ENCODE measurements at places on chromosomes 7 and 10. TPM values are rescaled to one million over a fixed set of nuclear protein-coding genes. Genes with fewer than 3 reads are reported as not detected.

EPO gene
- total RNA-seq: 0.63 TPM

POU6F2 gene
- 2.9 TPM for total RNA-seq

FBXL15 gene
- 23.2 TPM for total RNA-seq

CYP2C19 gene
- 0.09 TPM for total RNA-seq

TCF7L2 gene
- 51.1 TPM for total RNA-seq

GARIN1A gene
- total RNA-seq: not detected

DNA sequence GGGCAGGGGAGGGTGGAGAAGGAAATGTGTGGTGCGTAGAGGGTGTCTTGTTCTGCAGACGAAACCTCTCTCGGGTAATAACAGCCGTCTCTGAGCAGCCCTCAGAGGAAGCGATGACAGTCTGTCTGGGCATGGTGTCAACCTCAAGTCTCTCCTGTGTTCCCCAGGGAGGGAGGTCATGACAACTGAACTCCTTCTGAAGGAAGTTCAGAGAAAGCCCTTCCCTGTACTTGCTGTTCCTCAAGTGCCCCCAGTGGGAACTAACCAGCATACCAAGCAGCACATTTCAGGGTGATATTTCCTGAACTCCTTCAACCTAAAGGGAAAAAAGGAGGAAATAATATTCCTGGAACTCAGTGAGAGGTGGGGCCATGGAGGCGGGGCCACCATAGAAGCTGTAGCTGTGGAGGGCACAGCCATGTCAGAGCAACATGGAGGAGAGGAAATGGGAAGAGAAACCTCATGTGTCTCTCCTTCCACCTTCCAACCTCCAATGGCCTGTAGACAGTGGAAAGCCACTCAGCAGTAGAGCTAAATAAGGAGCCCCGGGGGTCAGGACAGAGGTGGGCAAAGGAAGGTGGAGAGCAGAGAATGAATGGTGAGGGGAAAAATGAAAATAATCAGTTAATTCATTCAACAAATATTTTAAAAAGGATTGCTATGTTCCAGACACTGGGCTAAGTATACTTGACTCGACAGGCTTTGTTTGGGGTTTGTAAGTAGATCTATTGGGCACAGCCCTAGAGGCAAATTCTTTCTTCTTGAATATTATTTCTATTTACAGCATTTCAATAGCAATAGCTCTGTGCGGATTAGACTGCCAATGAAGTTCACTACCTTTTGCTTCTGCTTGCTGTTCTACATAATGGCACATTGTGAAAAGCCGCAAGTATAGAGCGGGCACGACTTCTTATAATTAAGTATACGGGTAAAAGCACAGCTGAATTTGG, 61.0 kb upstream of the AOAH start:
- no peak for DNase-seq

DNA sequence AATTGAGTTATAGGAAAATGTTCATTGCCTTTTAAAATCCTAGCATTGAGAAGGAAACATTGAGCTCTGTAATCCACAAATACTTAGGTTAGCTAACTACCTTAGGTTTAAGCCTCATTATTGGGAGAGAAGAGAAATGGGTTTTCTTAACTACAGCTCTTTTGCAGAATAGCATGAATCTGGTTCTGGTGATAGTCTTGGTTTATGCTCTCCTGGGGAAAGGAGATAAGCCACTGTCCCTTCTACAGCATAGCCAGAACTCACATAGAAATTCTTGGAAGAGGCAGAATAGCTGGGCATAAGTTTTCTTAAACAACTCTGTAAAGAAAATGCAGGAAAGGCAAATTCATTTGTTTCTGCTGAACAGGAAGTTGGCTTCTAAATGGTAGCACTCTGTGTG, 378.6 kb upstream of the CHRM2 start:
- no peak for DNase-seq

DNA sequence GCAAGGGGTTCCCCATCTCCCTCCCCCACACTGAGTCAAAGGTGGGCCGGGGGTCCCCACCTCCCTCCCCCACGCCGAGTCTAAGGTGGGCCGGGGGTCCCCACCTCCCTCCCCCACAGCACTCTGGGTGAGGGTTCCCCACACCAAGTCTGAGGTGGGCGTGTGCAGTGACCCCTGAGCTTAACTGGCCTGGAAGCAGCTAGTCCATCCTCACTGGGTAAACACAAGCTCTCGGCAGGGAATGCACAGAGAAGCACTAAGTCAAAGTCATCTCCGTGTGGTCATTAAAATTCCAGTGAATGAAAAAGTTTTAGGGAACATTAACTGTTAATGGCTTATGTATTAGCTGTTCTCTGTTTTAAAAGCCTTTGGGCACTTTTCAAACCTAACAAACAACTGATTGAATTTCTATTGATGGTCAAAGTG, 43.7 kb upstream of the PRKAR1B start:
- no peak for DNase-seq

DNA sequence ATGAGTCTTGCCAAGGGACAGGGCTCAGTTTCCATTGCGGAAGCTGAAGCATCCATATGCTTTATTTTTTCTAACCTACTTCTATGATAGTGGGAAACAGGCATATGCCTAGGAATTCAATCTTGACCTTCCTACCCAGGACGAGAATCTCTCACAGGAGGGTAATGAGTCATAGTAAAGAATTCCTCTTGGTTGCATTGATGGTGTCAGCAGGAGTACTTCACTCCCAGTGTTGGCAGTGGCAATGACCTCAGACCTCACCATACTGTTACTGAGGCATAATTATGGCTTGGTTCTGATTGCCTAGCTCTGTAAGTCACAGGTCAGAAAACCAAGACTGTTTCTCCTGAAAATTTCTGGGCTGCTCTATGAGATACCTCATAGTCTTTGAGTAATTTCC, 552.9 kb downstream of the ARL4A start:
- DNase-seq: no peak

- DNase-seq: no peak
These were observed 38.3 kb downstream of the SFMBT2 start for GRCh38 chr10:7372504-7372903.

DNA sequence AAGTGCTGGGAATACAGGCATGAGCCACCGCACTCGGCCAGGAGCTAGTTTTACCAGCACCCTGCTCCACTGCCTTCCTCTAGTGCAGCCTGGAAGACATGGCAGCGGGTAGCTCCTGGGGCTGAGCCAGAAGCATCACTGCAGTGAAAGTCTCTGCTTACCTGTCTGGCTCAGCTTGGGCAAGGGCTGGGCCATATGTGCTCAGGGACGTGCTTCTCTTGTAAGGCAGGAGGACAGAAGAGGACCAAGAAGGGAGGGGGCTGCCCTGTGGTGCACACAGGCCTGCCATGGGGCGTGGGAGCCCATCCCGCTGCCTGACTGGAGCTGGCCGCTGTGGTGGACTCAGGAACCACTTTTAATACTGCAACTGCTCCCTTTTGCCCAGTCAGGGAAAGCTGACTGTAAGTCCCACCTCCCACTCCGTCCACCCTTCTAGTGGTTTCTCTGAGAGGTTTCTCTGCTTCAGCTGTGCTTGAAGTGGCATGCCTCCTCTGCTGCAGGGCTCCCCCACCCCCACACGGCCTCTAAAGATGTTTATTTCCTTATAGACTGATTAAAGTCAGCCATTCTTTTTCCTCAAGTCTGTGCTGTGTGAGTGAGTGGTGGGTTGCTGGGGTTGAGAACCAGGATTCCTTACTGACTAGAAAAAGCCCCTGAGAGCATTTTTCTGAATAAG, 25.3 kb upstream of the C10orf95 start:
- DNase-seq: no peak

GRCh38 chr10:92187101-92187500, 103.8 kb downstream of the CPEB3 start:
- no peak for DNase-seq

DNA sequence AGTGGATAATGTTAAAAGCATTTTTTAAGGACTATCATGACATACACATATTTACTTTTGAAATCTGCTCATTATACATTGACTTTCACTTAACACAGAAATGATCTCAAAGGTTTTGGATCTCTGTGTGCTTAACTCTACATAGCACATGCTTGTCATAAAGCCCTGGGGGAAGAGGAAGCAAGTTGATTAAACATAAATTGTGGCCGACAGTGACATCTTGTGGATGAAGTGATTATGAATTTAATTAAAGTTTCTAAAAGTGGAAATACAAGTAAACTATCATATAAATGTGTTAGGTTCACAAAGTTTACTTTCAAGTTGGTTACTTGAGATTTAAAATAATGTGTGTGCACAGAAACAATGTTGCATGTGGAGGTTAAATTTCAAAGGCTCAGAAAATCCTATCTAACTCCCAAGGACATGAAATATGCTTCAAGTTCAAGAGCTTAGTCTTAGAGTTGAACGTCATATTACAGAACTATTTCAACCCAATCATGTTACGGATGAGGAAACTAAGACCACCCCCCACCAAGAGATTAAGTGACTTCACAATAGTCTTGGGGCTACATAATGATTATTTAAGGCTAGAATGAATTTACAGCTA, 1247.8 kb downstream of the GATA3 start:
- DNase-seq: no peak

GRCh38 chr10:30041196-30042105, 17.9 kb downstream of the JCAD start:
- DNase-seq: no peak

DNA sequence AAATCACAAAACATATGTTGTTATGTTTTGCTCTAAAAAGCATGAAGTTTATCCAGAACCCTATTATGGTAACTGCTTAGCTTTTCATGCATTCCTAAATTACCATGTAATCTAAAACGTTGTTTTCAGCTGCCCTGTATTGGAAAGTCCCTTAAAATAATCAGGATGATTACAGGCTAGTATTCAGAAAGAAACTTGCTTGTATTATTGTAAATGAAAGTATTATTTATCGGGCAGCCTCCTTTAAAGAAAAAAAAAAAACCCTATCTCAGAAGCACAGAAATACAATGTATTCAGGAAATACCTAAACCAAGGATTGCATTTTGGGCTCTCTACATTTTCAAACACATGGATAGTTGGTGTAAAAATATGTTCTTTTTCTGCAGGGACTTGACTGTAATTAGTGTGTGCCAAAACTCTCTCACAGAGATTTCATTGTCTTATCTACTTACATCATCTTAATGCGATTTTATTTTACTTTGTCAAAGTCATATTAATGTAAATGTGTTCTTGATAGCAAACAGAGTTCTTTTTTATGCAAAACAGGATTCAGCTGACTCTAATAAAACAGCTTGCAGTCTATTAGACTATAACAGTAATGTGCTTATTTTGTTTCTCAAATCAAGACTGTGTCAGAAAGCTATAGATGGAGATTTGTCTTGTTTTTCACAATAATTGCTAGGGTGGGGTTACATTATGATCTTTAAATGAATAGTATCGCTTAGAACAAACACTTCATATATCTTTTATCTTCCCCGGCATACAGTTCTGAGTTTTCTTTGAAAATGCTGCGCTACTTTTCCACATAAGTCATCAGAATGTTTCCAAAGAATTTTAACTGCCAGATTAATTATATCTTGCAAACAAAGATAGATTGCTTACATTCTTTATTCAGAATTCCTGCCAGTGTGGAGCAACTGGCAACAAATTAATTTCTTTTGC, 65.3 kb upstream of the ARID5B start:
- DNase-seq: no peak

DNA sequence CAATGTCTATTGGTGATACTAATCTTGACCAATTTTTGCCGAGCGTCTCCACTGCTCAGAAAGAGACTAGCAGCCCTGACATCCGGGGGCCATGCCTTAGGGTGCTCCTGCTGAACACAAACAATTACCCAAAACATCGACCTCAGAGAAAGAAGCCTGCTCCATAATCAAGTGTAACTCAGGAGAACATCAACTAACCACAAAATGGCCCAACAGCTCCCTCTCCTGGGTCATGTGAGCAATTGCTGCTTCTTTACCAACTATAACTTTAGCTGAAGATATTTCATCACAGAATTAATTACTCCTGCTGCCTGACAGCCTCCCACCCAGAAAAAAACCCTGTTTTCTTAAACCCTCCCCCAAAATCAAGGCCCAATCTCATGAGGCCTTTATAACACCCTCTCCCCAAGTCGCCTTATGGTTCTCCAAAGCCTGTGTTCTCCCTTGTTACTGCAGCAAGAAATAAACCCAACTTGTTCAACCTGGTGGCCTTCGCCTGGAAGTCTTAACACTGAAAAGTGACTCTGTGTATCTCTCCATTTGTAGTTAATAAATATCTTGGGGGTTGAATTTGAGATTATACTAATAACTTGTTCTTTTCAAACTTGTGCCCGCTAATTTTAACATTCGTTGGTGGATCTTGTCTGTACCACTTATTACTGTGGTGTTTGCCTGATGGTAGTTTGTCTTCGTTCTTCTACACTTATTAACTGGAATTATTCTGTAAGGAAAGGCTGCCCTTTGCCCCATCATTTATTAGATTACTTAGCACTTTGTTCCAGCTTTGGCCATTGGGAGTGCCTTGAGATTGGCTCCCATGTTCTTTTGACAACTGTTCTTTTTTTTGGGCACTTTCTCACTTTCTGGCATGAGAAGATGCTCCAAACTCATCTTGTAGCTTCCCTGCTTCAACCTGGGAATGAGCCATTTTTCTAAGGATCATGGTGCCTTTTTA, 21.2 kb upstream of the RAMP3 start:
- DNase-seq: peak; percentile 52

GRCh38 chr10:33421789-33422462, 87.5 kb upstream of the NRP1 start:
- DNase-seq: no peak

- DNase-seq: no peak
These were observed 239.0 kb upstream of the PODXL start for GRCh38 chr7:131795400-131795799.

GRCh38 chr10:42977032-42977416, 99.8 kb upstream of the RET start:
- DNase-seq: no peak

DNA sequence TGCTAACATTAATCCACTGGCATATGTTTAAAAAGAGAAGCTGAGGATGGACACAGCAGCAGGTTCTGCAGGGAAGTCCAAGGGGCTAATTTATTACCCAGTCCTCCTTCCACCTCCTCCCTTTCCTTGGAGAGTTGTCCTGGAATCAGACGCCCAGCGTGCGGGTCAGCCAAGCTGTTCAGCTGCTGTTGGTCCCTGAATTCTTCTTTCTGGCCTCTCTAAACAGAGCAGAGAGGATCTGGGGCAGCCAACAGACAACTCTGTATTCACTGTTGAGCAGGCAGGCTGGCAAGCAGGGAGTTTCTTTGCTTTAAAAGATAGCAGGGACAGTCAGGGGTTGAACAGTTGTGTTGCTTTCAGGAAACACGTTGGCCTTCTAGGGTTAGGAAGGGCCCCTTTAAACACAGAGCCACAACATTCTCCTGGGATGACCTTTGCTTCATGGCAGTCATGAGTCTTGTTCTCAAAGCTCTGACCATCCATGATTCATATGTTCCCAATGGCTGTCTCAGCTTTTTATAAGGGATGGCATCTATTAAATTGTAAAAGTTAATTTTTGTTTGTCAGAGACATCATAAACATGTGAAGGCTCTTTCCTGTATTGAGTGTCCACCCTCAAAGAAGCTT, 217.0 kb downstream of the CREB5 start:
- DNase-seq: no peak

DNA sequence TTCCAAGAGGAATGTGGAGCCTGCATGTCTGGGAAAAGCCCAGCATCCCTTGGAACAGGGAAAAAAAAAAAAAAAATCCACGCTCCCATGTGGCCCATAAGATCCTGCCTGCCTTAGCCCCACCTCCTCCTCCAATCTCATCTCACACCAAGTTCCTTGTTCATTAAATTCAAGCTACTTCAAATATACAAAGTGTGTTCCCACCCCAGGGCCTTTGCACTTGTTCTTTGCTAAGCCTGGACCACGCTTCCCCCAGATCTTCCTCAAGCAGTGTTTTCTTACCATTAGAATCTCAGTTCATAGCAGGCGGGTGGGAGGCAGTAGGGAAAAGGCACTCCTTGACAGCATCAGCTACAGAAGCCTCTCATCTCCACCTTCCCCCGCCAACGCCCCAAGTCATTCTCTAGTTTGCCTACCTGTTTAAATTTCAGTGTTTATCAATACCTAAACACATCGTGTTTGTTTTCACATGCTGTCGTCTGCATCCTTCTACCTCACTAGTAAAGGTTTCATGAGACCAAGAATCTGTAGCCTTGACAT, 262.8 kb downstream of the FGFR2 start:
- no peak for DNase-seq

Measured in WTC11 (cell line).